ENCODE measurements at places on chromosomes 6 and 20. TPM values are rescaled to one million over a fixed set of nuclear protein-coding genes. Genes with fewer than 3 reads are reported as not detected.
A peak's percentile ranks its signal among the peaks of the same experiment; 100 is the strongest.

DNA sequence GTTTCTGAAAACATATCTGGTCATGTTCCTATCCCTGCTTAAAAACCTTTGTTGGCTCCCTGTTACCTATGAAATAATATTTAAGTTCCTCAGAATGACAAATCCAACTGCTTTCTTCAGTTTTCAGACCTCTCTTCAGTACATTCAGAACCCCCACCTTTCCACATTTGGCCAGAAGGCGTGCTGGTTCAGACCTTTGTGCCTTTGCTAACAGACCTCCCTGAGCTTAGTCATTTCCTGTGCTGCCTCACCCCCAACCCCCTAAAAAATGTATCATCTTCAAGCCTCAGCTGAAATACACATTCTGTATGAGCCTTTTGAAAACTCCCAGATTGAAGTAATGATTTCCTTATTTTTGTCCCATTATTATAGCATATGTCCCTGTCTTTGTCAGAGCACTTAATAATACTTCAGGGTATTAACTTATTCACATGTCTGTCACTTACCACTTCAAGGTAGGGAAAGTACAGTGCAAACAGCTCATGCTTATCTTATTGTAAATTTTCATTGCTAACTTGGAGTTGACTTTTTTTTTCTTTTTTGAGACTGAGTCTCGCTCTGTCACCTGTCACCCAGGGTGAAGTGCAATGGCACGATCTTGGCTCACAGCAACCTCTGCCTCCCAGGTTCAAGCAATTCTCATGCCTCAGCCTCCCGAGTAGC lies 19.7 kb downstream of the FAM217A start:
- DNase-seq: no peak
- peaks cover 7% of the 10 kb centered on the region for H3K36me3 ChIP-seq
- no peaks in the 10 kb centered on the region for H3K4me1 ChIP-seq
- no peaks in the 10 kb centered on the region for H3K27me3 ChIP-seq

DNA sequence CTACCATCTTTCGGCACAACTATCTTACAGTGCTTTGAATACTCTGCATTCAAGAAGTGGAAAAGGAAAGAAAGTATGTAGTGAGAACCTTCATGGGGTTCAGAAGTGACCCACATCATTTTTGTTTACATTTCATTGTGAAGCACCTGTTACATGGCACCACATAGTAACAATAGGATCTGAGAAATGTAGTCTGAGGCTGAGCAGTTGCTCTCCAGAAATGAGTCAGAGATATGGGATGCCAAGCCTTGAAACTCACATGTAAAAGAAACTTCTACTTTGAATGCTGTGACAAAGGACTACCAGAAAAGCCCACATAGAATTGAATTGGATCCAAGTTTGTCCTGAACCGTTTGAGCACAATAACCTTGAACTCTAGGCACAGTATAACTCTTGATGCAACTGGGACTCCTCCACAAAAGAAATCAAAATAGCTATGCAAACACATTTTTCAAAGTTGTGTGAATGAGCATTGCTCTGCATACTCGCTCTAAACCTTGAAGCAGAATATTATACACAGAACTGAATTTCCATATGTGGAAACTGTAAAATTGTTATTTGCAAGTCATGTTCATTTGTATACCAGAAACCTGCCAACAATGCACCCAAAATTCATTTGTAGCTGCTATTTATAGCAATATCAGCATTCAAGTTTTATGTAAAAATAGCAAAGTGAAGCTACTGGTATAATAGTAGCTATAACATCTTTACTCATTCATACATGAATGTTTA lies 400.9 kb upstream of the POU3F2 start:
- no peaks in the 10 kb centered on the region for H3K36me3 ChIP-seq
- no peak for DNase-seq
- no peaks in the 10 kb centered on the region for H3K4me1 ChIP-seq
- H3K4me3 ChIP-seq: no peak overlapping the region
- no peaks in the 10 kb centered on the region for H3K27me3 ChIP-seq

DNA sequence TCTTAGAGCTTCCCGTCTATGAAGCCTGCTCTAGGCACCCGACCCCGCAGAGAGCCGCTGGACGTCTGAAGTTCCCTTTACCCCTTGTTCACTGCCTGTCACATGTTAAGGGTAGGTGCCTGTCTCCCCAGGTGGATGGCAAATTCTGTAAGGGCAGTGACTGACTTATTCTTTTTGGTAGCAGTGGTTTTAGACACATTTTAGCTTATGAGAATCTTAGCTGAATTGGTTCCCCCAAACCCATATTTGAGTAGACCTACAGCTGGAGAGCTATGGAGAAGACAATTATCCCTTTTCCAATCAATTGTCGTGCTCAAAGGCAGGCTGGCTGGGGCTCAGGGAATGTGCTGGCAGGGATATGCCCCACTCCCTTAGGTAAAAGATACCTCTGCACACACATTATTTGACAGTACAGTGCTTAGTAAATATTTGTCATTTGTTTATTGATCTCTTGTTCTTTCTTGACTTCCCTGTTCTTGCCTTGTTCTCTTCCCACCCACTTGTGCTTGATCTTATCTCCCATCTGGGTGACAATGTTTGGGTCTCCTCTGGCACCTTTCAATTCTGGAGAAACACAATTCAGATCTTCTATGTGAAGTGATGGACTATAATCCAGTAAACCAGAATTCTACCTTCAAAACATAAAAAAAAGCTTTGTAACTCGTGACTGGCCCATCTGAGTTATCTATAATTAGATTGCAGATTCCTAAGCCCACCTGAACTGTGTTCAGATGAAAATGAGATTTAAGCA lies 114.3 kb upstream of the SLC2A12 start:
- H3K4me3 ChIP-seq: no peak overlapping the region
- no peak overlapping the region for H3K27ac ChIP-seq

DNA sequence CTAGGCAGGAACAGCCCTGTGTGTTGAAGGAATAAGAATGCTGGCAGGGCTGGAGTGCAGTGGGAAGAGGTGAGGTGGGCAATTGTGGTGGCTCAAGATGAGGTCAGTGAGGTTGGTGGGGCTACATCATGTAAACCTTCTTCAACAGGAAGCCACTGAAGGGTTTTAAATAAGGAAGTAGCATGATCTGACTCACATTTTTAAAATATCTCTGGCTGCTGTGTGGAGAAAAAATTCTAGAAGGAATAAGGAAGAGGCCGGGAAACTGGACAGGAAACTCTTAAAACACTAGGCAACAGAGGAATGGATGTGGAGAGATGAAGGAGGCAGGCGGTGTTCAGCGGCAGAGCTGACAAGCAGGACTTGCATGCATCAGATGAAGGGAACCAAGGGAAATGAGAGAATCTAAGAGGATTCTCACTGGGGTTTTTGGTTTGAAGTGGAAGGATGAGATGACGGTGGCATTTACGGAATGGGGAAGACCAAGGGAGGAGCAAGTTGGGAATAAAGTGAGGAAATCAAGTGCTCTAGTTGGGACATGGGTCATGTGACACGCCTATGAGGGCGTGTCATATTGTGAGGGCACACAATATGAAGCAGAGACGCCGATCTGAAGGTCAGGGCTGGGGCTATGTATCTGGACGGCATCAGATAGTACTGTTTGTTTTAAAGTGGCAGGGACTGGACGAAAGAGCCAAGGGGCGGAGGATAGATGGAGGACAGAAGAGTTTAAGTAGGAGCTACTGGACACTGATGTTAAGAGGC lies 18.2 kb downstream of the TMEM242 start:
- no peaks in the 10 kb centered on the region for H3K27me3 ChIP-seq
- H3K27ac ChIP-seq: peak overlapping the region; percentile 58
- no peaks in the 10 kb centered on the region for H3K36me3 ChIP-seq

DNA sequence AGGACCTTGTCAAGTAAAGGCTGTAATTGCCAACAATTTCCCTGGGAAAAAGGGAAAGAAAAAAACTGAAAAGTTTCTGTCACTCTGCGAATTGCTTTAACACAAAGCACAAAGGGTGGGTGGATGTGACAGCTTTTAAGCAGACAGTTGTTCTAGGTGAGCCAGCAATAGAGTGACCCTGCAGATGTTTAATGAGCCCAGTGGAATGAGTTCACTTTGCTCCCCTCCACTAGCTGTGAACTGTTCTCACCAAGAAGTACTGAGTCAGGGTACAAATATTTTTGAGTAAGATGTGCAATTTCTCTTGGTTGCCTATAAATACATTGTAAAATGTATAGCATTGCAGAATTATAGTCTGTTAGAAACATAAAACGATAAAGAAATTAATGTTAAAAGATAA lies 26.2 kb upstream of the LRRC1 start:
- DNase-seq: no peak
- no peaks in the 10 kb centered on the region for H3K4me1 ChIP-seq
- no peak overlapping the region for H3K4me3 ChIP-seq
- H3K36me3 ChIP-seq: no peaks in the 10 kb centered on the region

- no peak for DNase-seq
- H3K27ac ChIP-seq: peak overlapping the region; percentile 45
- peaks cover 4% of the 10 kb centered on the region for H3K36me3 ChIP-seq
- no peak overlapping the region for H3K4me3 ChIP-seq
These were observed 9.4 kb downstream of the SNX5 start for GRCh38 chr20:17959257-17959627.

- H3K27me3 ChIP-seq: no peaks in the 10 kb centered on the region
- no peaks in the 10 kb centered on the region for H3K4me1 ChIP-seq
- no peak overlapping the region for H3K4me3 ChIP-seq
- no peak for DNase-seq
- H3K36me3 ChIP-seq: no peaks in the 10 kb centered on the region
These were observed 45.9 kb upstream of the RALY start for GRCh38 chr20:33947709-33948295.

GRCh38 chr6:170130771-170131241 lies 160.1 kb downstream of the DLL1 start:
- no peak overlapping the region for H3K4me3 ChIP-seq
- H3K4me1 ChIP-seq: peaks cover 7% of the 10 kb centered on the region
- no peaks in the 10 kb centered on the region for H3K36me3 ChIP-seq
- no peak for DNase-seq
- H3K27ac ChIP-seq: no peak overlapping the region

DNA sequence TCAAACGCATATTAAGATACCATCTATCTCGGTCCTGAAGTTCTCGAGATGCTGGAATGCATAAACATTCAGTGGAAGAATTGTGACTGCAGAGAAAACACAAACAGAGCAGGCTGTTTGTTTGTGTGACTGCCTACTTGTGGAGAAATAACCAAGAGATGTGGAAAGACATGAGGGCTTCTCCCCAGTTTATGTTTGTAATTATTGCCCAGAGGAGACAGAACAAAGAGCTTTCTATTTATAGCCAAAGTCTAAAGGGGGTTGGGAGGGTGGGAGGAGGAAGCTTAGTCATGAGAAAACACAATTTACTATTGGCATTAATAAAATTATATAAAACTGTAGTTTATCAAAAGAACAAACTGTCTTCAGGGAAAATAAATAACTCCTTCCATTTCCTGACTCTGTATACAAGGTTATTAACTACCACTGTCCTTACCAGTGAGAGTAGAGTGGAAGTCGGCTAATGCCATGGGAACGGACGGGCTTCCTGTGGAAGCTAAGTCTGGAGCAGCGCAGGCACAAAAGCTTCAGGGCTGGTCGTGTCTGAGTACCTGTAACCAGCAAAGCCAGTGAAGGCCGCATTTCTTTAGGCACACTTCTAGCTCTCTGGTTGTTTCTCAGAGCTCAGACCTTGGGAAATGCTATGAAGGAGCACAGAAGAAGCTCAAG lies 200.2 kb upstream of the SUPT3H start:
- no peaks in the 10 kb centered on the region for H3K36me3 ChIP-seq
- no peaks in the 10 kb centered on the region for H3K27me3 ChIP-seq
- H3K4me1 ChIP-seq: no peaks in the 10 kb centered on the region
- no peak overlapping the region for H3K27ac ChIP-seq
- H3K4me3 ChIP-seq: no peak overlapping the region
- no peak for DNase-seq

DNA sequence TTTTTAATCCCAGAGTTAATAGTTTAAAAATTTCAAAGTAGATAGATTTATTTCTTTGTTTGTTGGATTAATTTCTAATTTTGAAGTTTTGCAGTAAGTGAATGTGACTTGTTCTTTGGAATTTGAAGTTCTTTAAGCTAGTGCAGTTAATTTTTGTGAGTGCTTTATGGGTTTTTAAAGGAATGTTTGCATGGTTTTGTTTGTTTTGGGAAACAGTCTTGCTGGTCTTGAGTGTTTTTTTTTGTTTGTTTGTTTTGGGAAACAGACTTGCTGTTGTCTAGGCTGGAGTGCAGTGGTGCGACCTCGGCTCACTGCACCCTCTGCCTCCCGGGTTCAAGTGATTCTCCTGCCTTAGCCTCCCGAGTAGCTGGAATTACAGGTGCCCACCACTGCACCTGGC lies 9.5 kb downstream of the PANK2 start:
- peaks cover 70% of the 10 kb centered on the region for H3K4me1 ChIP-seq
- no peaks in the 10 kb centered on the region for H3K36me3 ChIP-seq
- no peak overlapping the region for H3K4me3 ChIP-seq
- no peak for DNase-seq

DNA sequence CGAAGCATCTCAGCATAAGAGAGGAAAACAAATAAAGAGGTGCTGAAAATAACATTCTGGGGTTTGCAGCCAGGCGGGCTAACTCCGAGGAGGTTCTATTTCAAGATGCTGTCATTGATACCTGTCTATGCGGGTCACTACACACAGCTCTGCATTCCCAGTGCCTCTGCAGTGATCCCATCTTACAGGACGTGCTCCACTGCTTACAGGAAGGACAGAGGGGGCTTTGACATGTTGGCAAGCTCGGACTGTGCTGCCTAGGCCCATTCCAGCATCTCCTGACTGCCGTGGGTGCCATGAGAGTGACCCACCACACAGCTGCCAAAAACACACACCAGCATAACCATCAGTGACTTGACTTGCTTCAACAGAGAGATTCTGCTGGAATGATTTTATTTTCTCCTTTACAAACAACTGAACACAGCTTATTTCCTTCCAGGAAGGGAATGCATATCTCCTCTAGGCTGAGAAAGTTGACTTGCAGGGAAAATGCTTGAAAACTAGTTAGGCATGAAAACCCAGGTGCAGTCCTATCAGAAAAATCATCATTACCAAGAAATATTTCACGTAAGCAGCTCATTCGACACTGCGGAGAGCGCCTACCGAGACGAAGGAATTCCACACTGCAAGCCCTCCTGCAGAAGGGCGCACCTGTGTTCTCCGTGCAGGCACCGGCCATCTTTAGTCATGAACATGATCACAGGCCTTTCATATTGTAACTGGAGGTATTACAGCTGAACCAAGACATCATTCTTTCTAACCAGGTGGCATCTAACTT lies 62.5 kb downstream of the RAMACL start:
- H3K36me3 ChIP-seq: no peaks in the 10 kb centered on the region
- no peaks in the 10 kb centered on the region for H3K27me3 ChIP-seq
- H3K27ac ChIP-seq: no peak overlapping the region
- DNase-seq: no peak

RIMS1 gene
- total RNA-seq: not detected

CDK5RAP1 gene
- total RNA-seq: 13.6 TPM

PRL gene
- not detected for total RNA-seq

CTCFL gene
- not detected for total RNA-seq

RSPO3 gene
- total RNA-seq: 1.3 TPM

Measured in right lobe of liver (tissue), 6 donors.